ENCODE measurements at places on chromosomes 5 and 9.

- DNase-seq: no peak
Observed at GRCh38 chr9:127128341-127129072, 6.1 kb upstream of the ANGPTL2 start.

- no peak for DNase-seq
Observed at GRCh38 chr5:102229685-102230084, 66.4 kb downstream of the SLCO4C1 start.

- no peak for DNase-seq
Observed at GRCh38 chr5:481347-481746, 38.4 kb downstream of the EXOC3 start.

DNA sequence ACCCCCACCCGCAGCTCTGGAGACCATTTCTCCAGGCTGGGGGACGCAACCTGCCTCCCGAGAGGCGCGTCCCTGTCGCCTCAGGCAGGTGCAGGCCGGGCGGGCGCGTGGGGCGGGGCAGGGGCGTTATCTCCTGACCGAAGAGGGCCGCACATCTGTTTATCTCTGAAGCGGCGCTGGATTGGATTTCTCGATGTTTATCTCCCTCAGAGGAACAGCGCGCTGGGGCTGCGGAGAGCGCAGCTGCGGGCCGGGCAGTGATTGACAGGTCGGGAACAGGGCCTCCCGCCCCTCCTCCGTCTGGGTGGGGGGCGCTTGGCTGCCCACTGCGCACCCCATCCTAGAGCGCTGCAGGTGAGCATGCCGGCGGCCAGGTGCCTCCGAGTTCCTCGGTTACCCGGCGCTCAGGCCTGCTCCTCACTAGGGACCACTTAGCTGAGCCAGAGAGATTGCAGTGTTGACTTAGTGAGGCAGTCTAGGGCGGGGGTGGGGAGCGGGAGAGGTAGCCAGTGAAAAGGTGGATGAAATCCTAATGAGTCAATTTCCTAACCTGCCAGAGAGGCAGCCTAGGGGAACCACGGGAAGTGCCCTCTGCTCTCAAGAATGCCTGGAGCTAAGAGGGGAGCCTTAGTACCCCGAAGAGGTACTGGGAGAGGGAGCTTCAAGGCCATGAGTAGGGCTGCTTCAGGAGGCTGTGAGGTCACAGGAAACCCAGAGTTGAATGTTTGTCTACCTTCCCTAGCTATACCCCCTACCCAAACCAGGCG is 39.6 kb upstream of the TIFAB start:
- no peak for DNase-seq

- DNase-seq: peak; percentile 72
Observed at GRCh38 chr5:43514471-43514815, 505 bp downstream of the C5orf34 start.

- no peak for DNase-seq
Observed at GRCh38 chr5:73740274-73740790, 114.3 kb downstream of the ARHGEF28 start.

- DNase-seq: no peak
Observed at GRCh38 chr9:92640398-92641091, 29.4 kb downstream of the IPPK start.

GRCh38 chr5:121634946-121635345 is 216.7 kb upstream of the FTMT start:
- DNase-seq: peak; percentile 20

DNA sequence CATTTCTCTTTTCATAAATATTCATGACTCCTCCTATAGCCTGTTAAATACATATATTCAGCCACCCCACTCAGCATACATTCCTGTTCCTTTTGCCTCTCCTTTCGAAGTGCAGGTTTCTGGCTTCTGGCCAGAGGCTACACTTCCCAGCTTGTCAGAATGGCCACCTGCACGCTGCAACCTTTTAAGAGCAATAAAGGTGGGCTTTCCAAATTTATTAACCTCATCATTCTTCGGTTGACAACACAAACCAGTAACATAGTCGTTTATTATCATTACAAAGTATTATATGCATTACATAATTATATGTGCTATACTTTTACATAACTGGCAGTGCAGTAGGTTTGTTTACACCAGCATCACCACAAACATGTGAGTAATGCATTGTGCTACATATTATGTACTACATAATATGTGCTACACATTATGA is 16.5 kb upstream of the TMEM171 start:
- no peak for DNase-seq

- no peak for DNase-seq
Observed at GRCh38 chr5:114408847-114409246, 47.0 kb downstream of the KCNN2 start.

DNA sequence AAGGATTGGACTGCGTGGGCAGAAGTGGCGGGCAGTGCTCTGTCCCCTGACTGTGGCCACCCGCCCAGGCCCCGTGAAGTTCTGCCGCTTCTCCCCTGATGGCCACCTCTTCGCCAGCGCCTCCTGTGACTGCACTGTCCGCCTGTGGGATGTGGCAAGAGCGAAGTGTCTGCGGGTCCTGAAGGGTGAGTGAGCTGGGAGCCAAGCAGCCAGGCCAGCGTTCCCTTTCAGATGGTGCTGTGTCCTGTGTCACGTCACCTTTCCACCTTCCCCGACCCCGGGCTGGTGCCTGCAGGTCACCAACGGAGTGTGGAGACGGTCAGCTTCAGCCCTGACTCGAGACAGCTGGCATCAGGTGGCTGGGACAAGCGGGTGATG is 2.3 kb downstream of the WDR38 start:
- no peak for DNase-seq

DNA sequence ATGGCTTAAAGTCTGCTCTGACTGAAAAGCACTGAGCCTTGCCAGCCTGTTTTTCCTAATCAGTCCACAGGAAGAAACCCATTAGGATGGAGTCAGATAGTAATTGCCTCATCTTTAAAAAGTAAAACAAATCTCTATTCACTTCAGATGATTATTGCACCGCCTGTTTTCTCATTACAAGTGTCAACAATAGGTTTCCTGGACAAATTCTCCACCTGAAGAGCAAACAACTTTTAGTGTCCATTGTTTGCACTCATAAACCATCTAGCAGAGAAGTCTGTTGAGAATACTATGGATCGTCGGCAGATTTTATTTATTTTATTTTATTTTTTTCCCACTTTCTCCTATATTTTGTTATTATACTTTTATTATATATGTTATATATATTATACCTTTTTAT is 20.3 kb downstream of the C5orf63 start:
- DNase-seq: no peak

- no peak for DNase-seq
Observed at GRCh38 chr9:123716339-123716945, 213.5 kb downstream of the DENND1A start.

DNA sequence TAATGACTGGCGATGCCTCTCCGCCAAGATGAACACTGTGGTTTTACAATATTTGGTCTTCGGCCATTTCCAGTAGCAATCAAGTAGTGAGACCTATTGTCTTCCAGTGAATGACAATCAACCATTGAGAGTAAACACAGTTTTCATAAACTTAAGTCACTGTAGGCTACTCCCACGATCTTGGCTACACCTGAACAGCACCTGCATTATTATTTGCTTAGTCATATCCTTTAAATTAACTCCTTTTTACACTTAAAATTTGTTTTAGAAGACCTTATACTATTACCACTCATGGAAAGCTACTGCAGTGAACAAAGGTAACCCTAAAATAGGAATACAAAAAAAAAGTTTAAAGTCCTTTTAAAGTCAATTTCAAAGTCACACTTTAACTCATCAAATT is 58.2 kb downstream of the ZNF354C start:
- no peak for DNase-seq

GRCh38 chr9:111730937-111731567 is 63.7 kb downstream of the SHOC1 start:
- DNase-seq: peak; percentile 25

DNA sequence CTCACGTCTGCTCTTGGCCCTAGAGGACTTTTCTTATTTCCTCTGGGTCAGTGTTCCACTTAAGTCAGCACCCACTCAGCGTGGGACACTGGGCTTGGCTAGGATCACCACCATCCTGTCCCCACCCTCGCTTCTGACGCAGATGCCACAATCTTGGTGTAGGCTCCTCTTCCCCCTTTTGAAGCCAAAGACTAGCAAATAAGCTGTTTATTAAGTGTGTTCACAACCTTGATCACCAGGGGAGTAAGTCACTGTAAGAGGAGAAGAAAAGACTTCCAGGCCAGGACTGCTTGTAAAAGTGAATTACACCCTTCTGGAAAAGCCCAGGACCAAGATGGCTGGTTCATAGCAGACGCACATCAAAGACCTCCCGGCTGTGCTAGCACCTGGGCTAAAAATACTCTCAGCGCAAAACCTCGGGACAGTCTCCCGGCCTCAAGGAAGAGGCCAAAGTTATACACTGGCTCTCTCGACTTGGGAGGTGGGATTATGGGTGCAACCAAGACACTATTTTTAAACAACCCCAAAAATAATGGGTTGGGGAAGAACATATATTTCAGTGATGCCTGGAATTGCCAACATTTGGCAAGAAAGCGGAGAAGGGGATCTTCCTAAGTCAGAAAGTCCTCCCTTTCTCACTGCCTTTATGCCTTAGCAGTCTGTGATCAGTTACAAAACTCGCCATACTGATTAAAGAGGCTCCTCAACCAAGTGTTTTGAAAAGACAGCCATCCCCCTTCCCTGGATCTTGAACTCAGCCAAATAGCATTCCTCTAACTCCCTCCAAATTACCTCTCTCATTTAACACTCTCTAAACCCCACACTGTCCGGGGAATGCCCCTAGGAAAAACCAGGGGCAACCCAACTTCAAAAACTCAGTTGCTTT is 69.4 kb downstream of the RAPGEF1 start:
- DNase-seq: no peak

- DNase-seq: no peak
Observed at GRCh38 chr5:6652025-6652424, 18.8 kb downstream of the SRD5A1 start.

DNA sequence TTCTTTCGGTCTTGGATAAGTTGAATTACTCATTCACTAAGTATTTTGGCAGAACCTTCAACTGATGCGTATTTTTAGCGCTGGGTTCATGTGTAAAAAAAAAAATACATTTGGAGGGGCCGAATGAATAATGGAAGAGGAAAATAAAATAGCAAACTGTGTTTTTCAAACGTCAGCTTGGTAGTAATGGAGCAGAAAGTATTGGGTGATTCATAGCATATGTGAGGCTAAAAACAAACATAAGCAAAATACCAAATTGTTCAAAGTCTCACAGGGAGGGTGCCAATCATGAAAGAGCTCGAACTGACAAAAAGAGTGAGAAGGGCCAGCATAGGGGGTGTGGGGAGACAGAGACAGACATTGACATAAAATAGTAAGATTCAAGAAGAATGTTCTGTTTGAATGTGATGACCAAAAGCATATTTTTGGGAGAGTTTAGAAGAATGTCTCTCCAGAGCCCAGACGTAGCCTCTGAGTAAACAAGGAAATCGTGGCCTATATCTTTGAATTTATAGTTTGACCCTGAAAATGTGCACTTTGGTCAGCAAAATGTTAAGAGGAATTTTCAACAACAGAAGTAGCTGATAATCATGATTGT is 174.9 kb upstream of the HMHB1 start:
- peak; percentile 84 for DNase-seq

DNA sequence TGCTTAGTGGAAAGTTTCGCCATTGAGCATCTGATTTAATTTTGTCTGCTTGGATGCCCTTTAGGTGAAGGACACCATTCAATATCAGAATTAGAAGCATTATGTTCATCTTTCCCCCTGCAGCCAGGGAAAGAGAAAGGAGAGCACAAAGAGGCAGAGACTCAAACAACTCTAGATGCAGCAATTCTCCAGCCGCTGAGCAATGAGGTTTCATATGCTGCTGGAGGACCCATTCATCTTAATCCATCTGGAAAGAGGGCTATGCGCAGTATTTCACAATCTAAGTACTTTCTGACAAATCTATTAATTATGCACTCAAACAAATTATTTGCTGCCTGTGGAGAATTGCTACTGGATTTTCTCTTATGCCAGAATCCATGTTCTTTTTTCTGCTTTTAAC is 527.0 kb upstream of the TUSC1 start:
- no peak for DNase-seq

DNA sequence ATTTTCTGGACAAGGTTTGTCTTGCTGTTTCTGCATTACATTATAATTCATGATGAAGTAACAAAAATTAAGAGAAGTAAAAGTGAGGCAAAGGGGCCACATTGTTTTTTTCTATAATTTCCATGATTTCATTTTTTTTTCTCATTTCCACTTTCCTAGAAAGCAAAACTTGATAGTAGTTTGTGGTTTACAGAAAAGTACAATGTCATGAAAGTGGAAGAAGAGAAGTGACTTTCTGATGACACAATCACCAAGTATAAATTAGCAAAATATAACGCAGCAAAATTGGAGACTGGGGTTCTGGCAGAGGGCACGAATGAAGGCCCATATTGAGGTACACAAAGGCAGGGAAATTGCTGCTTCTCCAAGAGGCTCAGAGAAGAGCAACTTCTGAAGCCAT is 5.0 kb upstream of the IFNA14 start:
- no peak for DNase-seq

- DNase-seq: peak; percentile 78
Observed at GRCh38 chr9:92133949-92134604, 18.9 kb upstream of the SPTLC1 start.

GRCh38 chr5:160175438-160176218 is 53.7 kb upstream of the FABP6 start:
- peak; percentile 50 for DNase-seq

DNA sequence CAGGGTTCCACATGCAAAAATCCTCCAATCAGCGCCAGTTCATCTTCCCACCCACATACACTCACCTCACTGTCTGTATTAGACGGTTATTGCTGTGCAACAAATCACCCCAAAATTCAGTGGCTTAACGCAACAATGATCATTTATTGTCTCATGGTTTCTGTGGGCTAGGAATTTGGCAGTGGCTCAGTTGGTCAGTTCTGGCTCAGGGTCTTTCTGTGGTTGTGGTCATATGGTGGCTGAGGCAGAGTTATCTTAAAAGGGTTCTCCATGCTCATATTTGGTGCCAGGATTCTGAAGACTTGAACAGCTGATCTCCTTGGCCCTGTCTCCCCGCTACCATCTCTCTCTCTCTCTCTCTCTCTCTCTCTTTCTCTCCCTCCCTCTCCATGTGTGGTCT is 12.9 kb downstream of the ZNF618 start:
- DNase-seq: no peak

GRCh38 chr5:41851116-41851515 is 19.1 kb downstream of the OXCT1 start:
- no peak for DNase-seq

DNA sequence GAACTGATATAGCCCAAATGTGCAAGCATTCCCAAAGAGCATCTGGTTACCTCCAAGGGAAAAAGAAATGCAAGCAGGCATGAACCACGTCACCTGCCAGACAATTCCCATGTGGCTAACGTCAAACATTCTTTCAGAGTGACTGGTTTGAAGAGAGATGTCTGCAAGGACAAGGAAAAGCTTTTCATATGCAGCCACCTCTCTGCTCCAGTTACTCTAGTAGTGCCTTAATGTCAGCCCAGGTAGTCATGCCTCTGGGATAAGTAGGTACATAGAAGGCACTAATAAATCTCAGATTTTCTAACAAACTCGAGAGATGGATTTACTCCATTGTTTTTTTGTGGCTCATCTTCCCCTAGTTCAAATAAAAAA is 96.8 kb upstream of the IFNK start:
- peak; percentile 32 for DNase-seq

GRCh38 chr5:170429014-170429413 is 39.8 kb upstream of the KCNMB1 start:
- DNase-seq: peak; percentile 14

All from fibroblast of skin of back (primary cell).